ENCODE measurements at places on chromosomes 3 and 15. TPM values are rescaled to one million over a fixed set of nuclear protein-coding genes. Genes with fewer than 3 reads are reported as not detected.

DNA sequence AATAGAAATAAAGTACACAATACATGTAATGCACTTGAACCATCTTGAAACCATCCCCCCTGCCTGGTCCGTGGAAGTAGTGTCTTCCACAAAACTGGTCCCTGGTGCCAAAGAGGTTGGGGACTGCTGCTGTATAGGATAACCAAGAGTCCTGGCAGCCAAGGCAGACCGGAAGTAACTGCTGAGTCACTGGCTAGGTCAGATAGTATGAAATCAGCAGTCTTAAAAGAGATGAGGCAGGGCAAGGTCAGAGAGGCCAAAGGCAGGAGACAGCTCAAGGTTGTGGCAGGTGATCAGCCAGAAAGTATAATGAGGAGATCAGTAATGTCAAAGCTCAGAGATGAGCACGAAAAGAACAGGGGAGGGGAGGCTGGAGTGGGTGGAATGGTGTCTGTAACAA is 60.2 kb downstream of the MAP3K13 start:
- DNase-seq = no peak

- no peak for DNase-seq
Measured at GRCh38 chr15:58302832-58303231, 129.0 kb upstream of the LIPC start.

GRCh38 chr3:171054921-171055320 is 28.4 kb upstream of the SLC2A2 start:
- no peak for DNase-seq

- DNase-seq = no peak
Measured at GRCh38 chr3:1501406-1502115, 408.7 kb downstream of the CNTN6 start.

DNA sequence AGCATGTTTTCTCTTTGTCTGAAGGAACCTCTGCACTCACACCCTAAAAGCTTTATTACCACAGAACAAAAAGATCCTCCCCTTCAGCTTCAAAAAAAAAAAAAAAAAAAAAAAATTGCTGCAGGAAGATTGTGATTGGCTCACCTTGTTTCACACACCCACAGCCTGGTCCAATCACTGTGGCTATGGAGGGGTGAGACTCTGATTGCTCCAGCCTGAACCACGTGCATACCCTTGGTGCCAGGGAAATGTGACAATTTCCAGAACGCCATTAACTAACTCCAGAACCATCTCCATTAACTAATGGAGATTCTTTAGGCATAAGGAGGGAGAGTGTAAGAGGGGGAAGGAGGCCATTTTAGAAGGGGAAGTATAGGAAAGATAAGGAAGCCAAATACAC is 106.5 kb upstream of the CRBN start:
- DNase-seq = no peak

DNA sequence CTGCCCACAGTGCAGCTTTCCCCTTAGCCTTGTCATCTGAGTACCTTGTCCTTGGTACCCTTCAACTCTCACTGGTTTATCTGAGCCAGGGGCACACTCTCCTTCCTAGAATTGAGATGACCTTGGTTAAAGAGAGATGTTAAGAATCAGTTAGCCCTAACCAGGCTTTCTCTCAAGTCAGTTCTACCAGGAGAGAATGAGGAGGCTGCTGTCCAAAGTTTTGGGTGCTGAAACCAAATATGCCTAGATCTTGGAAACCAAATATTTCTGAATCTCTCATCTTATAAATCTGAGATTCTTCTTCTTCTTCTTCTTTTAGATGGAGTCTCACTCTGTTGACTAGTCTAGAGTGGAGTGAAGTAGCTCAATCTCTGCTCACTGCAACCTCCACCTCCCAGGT is 12.0 kb upstream of the CTXND1 start:
- no peak for DNase-seq

DNA sequence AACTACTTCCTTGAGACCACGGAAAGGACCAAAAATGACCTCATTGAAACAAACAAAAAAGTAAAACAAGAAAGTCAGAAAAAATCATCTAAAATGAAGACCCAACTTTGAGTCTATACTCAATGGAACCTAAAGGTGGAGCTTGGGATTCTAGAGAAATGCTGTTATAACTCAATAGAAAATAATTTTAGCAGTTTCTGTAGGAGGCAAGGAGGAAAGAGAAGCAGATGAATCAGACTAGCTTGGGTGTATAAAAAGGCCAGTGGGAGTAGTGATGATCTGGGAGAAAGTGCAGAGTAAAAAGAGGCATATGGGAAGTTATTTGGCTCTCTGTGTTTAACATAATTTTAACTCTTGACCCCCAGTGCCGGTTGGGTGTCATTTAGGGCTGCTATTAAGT is 94.4 kb downstream of the TMCO5A start:
- no peak for DNase-seq

- no peak for DNase-seq
Measured at GRCh38 chr3:104596551-104596950, 770.2 kb upstream of the ALCAM start.

DNA sequence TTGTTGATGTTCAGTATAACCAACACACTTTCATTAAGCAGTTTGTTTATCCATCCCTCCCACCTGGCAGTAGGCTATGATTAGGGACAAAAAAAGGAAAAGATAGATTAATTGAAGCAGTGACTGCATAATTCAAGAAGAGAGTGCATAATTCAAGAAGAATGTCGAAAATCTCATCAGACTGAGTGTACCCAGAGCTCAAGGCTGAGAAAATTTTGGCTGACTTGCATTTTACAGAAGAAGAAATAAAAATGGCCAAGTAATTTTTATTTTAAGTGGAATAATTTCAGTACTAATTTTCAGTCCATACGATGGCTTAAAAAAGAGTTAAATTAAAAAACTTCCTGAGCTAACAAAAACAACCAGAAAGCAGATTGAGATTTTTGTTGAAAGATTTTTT is 145.4 kb upstream of the LRRFIP2 start:
- no peak for DNase-seq

- no peak for DNase-seq
Measured at GRCh38 chr15:93762036-93762435, 469.3 kb upstream of the MCTP2 start.

GRCh38 chr3:16877505-16877904 is 7.2 kb upstream of the PLCL2 start:
- DNase-seq = no peak

DNA sequence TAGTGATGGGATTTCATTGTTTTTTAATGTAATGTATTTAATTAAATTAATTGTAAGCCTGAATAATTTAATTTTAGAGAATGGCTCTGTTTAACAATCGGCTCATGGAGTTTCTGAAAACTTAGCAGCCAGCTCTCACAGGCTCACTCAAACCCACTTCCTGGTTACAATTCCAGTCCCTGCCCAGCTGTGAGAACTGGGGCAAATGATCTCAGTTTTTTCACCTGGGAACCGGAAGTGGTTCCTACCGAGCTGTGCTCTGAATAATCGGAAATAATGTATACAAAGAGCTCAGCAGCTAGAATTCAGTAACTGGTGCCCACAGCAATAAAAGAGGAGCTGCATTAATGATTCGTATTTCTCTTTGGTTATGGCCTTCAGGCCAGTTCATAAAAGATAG is 244.3 kb upstream of the MCTP2 start:
- DNase-seq = no peak

DNA sequence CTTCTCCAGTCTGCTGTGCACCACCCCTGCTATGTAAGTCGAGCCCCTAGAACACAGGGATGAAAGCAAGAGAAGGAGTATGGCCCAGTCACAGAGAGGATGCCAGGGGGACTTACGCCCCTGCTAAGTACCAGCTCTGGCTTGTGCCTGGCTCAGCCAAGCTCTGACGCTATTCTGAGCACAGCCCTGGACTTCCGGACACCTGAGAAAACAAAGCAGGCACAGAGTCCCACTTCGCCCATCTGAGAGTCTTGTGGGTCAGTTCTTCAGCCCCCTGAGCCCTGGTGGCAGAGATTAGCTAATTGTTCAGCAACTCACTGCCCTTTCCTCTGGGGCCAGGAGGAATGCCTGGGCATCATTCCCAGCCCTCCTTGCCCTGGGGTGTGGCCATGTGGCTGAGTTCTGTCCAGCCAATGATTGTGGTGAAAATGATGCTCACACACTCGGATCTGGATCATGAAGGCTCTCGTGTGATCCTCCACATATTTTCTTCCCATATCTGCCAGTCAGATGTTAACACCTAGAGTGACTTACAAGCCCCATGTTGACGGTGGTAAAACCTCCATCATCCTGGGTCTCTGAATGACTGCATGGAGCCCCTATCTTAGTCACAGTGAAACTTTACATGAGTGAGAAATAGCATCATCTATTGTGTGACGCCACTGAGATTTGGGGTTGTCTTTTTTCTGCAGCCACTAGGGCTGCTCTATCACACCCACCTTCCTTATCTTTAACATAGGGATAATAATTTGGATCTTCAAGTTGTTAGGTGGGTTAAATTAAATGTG is 105.7 kb downstream of the TPRA1 start:
- DNase-seq = peak; percentile 23

DNA sequence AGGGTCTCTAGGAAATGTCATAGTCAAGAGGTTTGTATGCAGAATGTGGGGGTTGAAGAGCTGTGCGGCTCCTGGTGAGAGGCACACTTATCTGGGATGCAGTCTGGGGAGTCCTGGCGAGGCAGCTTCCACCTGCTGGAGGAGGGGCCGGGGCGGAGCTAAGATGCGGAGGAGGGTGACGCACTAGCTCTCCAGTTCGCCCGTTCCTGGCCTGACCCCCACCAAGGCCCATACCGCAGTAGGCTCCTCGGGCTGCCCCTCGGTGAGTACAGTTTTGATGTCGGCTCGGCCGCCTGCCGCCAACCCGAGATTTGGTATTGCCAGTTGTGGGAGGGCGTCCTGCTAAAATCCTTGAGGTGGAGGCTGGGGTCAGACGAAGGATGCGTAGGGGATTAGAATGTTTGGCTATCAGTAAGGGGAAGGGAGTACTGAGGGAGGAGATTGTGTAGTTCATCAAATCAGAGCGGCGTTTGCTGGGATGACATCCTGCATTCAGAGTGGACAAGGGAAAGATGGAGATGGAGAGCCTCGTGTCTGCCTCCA is at the start of gene SCG5:
TSS of gene SCG5 (plus strand) at position 194 of the 543 bp plus-strand sequence. CDS start 1,883 bp downstream, outside the sequence.
- peak; percentile 67 for DNase-seq

DNA sequence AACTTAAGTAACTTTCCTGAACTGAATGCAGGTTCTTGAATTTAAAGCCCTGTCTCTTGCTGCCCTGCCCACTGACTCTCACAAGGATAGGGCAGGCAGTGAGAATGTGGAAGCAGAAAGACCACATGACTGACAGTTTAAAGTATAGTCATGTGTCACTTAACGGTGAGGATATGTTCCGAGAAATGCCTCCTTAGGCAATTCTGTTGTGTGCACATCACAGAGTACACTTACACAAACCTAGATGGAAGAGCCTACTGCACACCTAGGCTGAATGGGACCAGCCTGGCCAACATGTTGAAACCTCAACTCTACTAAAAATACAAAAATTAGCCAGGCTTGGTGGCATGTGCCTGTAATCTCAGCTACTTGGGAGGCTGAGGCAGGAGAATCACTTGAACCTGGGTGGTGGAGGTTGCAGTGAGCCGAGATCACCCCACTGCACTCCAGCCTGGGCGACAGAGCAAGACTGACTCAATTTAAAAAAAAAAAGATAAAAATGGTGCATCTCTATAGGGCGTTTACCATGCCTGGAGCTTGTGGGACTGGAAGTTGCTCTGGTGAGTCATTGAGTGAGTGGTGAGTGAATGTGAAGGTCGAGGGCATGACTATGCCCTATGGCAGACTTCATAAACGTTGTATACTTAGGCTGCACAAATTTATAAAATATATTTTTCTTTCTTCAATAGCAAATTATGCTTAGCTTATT is 18.9 kb upstream of the COPG1 start:
- DNase-seq = no peak

DNA sequence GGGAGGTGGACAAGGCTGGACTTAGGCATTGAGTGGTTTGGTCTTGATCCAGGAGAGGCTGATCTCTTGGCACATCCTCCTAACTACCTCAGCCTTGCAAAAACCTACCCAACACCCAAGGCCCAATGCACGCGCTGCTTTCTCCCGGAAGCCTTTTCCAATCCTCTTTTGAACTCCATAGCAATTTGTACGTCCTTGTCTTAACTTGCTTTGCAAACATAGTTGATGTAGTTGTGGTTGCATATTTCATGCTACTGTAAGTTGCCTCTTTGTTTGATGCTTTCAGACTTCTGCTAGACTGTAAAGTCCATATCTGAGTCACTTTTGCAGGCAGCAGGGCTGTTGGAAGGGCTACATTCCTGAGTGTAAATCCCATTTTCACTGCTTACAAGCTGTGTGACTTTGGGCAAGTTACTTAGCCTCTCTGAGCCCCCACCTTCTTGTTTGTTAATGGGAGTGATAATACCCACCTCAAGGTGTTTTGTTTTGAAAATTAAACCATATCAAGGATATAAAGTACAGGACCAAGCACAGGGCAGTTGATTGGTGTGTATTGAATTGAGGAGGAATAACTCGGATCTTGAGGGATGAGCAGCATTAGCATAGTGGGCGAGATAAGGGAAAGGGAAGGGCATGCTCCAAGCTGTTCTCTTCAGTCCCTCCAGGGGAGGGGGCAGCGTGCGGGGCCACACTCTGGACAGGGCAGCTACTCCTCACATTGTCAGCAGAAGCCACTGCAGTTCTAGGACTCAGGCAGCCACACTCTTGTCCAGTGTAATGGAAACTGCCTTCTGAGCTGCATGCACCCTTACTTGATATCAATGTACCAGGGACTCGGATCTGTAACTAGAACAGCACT is 28.8 kb downstream of the SIAH2 start:
- DNase-seq = no peak

DNA sequence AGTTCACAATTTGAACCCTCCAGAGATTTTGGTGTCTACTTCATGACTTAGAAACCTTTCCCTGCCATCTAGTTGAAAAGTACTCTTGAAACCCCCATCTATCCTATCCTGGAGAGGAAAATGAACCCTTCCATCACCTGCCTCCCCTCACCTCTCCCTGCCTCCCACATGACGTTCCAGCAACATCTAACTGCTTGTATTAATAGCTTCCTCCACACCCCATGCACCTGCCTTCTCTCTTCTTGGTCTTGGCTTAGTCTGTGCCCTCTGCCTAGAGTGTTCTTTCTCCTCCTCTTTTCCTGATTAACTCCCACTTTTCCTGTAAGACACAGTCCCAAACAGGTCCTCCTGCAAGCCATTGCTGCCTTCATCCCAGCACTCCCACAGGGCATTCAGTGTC is 107.8 kb downstream of the LIPC start:
- no peak for DNase-seq

DNA sequence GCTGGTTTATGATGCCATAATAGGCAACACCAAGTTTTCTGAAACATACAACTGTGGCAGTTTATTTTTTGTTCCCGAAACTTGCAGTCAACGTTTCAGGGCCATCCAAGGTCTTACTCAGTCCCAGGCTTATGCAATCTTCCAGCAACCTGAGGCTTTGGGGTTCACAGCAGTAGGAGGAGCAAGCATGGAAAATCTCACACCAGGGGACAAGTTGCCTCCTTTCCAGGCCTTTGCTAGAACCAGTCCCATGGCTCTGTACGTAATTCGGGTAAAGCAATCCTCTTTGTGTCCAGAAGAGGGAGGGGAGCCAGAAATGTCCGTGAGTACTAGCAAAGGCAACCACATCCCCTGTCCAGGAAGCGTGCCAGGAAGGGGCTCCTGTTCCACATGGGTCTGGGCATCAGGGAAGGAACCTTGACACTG is 4.7 kb upstream of the FAM240A start:
- DNase-seq = no peak

TMEM207 gene
- total RNA-seq = not detected

MRPL3 gene
- total RNA-seq = 175 TPM

GRK7 gene
- not detected for total RNA-seq

ITGB5 gene
- total RNA-seq = 251 TPM

WDR93 gene
- not detected for total RNA-seq

SNX33 gene
- total RNA-seq = 24.8 TPM

EXOSC7 gene
- total RNA-seq = 94.5 TPM

SOX14 gene
- 0.21 TPM for total RNA-seq

GOLGA6A gene
- 3.3 TPM for total RNA-seq

MCTP2 gene
- total RNA-seq = 3.4 TPM
